ELR (cell line): ENCODE measurements at places on chromosomes 2 and 18.

DNA sequence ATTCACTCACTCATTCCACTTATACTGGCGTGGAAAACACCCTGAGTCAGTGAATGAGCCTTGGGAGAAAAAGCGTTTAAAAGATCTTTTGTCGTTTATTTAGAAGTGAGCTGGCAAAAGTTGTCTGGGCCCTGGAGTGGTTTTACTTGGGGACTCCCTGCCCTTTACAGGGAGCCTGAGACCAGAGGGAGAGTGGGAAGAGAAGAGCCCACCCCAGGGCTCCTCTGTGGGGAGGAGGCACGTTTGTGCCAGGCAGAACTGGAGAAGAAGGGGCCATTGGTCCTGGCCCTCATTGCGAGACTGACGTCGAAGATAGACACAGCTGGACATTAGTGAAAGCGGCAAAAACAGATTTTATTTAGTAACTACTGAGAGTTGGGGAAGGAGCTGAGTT lies 25.7 kb downstream of the DCDC2C start:
- no peak for DNase-seq

GRCh38 chr18:48975817-48976649 lies 25.3 kb upstream of the SMAD7 start:
- DNase-seq: peak; percentile 81

- peak; percentile 86 for DNase-seq
Observed at GRCh38 chr18:61551586-61551985, 218.4 kb downstream of the CDH20 start.

DNA sequence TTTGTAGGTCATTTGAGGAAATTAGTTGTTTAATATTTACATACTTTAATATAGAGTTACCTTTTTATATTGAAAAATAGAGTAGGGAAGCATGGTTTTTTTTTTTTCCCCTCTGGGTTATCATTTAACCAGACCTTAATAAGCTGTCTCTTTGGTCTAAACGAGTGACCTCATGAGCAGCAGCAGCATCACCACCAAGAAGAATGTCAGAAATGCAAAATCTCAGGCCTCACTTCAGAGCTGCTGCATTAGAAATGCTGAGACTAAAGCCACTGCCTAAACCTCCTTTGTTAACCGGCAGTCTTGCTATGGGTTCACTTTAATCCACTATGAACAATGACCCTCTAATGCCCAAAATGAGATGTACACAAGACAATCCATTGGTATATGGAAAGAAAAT lies 733.7 kb upstream of the FAM98A start:
- no peak for DNase-seq

DNA sequence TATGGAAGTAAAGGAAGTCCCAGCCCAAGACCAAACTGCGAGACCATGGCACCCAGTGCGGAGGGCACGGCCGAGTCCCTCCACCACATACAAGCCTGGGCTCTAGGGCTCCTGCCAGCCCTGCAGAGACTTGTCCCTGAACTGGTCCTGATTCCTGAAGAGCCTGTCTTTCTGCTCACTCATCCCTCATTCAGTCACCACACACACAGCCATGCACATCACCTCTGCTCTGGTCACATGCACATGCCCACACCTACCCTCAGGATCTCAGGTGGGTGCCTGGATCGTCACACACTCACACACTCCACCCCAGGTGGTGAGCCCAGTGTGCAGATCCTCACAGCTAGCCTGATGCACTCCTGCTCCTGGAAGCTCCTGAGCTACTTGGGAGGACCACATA lies 71.4 kb upstream of the LAPTM4A start:
- DNase-seq: no peak

GRCh38 chr2:126385983-126386382 lies 270.0 kb upstream of the GYPC start:
- no peak for DNase-seq

DNA sequence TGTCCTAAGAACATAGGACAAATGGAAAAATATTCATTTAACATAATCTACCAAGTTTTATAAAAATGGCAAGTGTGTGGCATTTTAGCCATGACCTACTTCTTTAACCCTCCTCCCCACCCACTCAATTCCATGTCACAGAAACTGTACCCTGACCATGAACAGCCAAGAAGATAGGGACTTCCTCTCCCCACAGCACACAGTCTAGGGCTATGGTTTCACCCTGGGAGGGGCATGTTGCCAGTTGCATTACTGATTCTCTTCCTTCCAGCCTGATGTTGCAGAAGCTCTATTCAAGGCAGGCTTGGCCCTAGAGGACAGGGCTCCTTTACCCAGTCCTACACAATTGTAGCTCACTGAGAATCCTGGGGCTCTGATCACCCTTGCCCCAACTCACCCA lies 153.6 kb upstream of the KLF7 start:
- no peak for DNase-seq

DNA sequence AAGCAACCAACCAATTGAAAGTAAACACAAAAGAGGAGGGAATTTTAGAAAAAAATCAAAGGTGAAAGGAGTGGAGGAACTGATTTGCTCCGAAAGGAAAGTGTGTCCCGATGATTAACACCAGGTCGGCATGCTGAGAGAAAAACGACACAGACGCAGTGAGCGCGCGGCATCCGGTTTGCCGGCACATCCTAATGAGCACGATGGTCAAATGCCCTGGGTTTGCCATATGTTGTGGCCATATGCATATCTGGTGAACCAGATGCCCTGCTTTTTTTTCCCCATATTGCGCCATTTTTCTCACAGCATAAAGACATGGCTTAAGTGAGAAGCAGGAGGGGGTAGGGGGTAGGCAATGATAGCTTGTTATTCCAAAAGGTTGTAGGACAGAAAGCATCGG lies 626.7 kb downstream of the BCL11A start:
- DNase-seq: no peak

- no peak for DNase-seq
Observed at GRCh38 chr2:110732422-110733413, at the start of gene ACOXL. Gene ACOXL (plus strand): TSS chr2:110732573. CDS start chr2:110768390, 35,817 bp downstream.

DNA sequence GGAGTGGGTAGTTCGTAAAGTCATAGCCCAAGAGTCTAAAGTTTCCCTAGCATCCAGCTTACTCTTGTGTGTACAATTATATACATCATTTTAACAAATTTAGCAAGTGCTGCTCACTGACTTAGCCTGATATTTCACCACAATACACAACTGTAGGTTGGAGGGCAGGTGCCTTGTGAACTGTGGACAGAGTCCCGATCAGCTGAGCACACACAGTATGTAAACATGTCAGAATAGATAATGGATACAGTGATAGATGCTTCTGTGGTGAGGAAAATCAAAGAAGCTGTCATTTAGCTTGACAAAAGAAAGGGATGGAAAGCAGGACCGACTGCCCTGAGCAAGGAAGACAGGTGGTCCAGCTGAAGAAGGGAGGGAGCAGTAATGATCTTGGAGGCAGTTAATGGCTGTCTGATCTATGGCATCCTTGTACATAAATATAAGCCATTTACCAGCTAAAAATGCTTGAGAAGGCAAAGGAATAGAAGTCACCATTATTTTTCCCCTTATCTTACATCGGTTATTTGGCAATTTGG lies 372.8 kb upstream of the UBE2E3 start:
- no peak for DNase-seq

DNA sequence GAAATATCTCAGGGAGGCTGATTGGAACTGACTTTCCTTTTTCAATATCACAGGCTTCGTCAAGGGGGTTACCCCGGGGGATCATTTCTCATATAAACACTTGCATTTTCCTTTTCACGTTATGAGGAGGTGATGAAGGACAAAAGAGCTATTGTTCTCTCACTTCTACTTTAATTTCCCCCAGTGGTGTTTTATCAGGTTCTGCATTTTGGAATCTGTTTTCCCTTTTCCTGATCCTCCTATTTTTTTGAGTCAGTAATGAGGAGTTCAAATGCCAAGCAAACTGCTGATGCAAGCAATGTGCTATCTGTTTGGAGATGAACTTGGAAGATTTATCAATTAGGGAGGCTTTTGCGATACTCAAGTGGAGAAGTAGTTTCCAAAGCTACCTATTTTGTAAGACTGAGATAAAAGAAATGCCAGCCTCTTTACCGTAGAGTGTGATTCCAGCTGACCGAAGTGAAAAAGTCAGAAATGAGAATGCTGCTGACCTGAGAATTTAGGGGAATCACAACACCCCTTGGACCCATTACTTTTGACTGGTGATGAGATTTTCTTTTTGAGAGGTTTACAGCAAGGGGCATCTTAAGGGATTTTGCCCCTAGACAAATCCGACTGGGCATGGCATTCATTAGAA lies 556.0 kb downstream of the RNF144A start:
- DNase-seq: no peak

GRCh38 chr2:133490411-133490980 lies 77.8 kb downstream of the NCKAP5 start:
- DNase-seq: no peak

DNA sequence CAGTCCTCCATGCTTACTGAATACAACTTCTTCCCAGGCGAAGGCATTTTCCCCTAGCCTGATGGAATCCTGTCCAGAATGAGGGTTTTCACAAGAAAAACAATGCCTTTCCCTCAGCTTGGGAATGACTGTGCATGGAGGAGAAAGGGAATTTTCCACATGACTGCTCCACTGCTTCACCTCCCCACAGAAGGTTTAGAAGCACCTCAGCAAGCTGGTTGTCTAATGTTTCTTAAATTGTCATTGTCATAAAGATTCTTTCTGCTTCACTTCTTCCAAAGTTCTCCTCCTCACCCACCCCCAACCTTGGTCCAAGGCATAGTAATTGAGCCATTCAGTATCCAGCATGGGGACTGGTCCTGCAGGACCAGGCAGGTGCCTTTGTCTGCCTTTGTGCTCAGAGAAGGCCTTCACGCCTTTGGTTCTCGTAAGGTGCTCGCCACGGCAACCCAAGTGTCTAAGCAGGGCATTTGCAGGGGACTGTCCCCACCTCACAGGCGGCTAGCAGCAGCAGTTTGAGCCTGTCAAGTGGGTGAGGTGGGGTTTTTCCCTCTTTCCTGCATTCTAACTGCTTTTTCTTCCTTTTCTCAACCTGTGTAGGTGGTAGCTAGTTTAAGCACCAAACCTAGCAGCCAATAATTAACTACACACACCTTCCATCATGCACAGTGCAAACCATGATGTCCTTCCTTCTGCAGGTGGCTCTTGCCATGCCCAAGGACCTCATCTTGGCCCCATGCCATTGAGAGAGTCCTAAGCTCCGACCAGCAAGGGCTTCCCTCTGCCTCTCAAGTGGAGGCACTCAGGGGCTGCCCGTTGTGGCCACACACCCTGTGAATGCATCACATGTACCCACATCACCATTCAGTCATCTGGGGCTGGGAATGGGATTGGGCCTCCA lies 65.7 kb upstream of the BCL2L11 start:
- DNase-seq: no peak

DNA sequence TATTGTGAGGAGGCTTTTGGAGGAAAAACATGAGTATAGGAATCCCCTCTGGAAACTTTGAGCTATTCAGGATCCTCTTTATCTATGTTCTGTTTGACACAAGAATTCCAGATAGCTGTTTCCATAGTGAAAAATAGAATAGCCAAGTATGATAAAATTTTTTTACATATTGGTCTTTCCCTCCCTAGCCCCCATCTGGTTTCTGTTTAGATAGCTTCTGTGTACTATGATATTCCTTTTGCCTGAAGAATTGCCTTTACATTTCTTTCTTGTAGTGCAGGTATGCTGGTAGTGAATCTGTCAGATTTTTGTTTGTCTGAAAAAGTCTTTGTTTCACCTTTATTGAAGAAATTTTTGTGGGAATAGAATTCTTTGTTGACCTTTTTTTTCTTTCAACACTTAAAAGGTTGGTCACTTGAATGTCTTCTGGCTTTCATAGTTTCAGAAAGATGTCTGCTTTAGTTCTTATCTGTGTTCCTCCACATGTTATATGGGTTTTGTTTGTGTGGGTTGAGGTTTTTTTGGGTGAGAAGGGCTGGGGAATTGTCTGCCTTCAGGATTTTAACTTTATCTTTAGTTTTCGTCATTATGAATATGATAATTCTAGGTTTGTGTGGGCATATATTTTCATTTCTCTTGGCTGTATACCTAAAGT lies 29.9 kb upstream of the FBLN7 start:
- DNase-seq: no peak

DNA sequence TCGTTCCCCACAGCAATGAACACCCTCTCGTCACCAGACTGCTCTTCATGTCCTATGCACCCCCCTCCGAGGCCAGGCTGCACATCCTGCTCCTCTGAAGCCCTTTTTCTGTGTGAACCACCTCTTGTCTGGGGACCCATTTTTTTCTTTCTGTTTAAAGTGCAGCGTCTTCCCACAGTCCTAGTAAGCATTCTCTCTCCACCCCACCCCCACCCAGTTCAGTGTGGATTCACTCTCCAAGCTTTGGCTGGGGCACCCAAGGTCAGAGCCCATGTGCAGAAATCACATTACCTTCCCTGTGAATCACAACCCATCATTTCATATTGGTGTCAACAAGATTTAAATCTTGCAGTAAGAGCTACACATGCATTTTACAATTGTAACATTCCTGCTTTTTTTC lies 26.4 kb upstream of the PKDCC start:
- DNase-seq: no peak

GRCh38 chr2:111042772-111043771 lies 77.6 kb upstream of the BCL2L11 start:
- no peak for DNase-seq

GRCh38 chr2:95043300-95044093 lies 18.0 kb downstream of the MAL start:
- peak; percentile 58 for DNase-seq
